Right cardiac atrium (tissue), 5 donors: ENCODE measurements at places on chromosomes 11 and 22.

DNA sequence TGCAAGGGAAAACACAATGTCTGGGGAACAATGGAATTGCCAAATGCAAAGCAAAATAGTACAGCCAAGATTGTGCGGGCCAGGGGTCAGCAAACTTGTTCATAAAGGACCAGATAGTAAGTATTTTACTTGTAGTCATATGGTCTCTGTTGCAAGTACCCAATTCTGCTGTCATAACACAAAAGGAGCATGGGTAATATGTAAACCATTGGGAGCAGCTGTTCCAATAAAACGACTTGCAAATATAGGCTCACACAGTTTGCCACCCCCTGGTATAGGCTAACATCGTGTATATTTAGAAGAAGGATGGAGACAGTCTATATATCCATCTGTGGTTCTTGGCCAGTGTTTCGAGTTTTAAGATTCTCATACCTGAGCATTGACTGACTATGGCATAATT is 15.6 kb downstream of the SDHAF2 start:
- DNase-seq = no peak

- DNase-seq = no peak
Measured at GRCh38 chr11:67581469-67581868, 2.1 kb upstream of the GSTP1 start.

GRCh38 chr22:26481694-26482093 is 1.9 kb downstream of the HPS4 start:
- no peak for DNase-seq

DNA sequence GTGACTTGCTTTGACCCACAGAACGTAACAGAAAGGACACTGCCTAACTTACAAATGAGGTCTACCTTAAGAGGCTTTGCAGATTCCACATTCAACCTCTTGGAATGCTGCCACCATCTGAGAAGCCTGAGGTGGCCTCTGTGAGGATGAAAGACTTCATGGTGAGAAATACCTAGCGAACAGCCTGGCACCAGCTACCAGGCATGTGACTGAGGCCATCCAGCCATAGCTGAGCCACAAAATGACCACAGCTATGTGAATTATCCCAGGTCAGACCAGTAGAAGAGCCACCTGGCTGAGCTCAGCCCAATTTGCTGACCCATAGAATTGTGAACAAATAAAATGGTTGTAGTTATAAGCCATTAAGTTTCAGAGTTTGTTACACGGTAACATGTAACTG is 37.5 kb downstream of the PPARA start:
- DNase-seq = no peak

DNA sequence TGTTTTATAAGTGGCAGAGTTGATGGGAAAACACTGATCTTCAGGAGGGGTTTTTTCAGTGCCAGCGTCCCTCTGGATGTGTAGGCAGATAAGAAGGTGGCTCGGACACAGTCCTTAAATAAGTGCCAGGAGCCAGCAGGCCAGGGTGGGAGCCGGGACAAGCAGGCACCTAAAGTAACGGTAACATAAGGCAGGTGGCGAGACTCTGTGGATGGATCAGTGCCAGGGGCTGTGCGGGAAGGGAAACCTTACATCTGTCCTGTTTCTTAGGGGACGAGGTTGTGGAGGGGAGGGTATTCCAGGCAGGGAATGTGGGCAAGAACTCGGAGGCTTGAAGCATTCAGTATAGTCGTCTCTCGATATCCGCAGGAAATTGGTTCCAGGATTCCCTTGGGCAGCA is 15.9 kb downstream of the BCR start:
- DNase-seq = no peak

- no peak for DNase-seq
Measured at GRCh38 chr11:77053217-77054015, 13.4 kb upstream of the CAPN5 start.

- DNase-seq = no peak
Measured at GRCh38 chr22:24683691-24684090, 80.7 kb downstream of the GGT1 start.

DNA sequence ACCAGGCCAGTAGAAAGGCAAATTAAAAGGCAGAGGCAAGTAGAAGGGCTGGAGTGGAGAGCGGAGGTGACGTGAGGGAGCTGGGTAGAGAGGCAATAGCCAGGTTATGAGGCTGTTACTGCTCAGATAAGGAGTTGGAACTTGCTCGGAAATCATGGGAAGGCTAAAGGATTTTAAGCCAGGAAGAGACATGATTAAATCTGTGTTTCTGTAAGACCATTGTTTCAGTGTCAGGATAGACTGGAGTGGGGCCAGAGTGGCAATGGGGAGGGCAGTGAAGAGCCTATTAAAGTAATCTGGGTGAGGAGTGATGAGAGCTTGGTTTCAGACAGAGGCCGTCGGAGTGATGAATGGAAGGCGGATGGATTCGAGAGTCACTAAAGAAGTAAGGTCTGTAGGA is 39.0 kb downstream of the GRAMD1B start:
- DNase-seq = no peak

DNA sequence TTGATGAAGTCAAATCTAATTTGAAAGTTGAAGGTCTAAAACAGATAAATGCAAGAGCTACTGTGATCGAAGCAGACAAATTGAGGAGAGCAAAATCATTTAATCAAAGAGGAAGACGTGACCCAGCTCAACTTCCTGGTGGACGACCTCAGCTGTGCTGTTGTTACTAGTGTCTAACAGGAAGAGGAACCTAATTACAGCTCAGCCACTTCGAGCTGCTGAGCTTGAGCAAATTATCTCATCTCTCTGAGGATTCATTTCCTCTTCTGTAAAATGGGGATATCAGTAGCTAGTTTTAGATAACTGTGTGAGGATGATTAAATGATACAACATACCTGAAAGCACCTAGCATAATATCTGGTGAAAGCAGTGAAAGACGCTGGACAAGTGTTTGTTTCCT is 48.6 kb upstream of the OLFML1 start:
- DNase-seq = no peak

GRCh38 chr11:120667281-120667680 is 155.7 kb downstream of the GRIK4 start:
- no peak for DNase-seq

GRCh38 chr11:129728581-129728980 is 87.1 kb upstream of the TMEM45B start:
- DNase-seq = no peak

GRCh38 chr22:48192920-48193319 is 1430.5 kb downstream of the TBC1D22A start:
- DNase-seq = no peak

GRCh38 chr11:771617-772204 is 5.6 kb downstream of the GATD1 start:
- no peak for DNase-seq

DNA sequence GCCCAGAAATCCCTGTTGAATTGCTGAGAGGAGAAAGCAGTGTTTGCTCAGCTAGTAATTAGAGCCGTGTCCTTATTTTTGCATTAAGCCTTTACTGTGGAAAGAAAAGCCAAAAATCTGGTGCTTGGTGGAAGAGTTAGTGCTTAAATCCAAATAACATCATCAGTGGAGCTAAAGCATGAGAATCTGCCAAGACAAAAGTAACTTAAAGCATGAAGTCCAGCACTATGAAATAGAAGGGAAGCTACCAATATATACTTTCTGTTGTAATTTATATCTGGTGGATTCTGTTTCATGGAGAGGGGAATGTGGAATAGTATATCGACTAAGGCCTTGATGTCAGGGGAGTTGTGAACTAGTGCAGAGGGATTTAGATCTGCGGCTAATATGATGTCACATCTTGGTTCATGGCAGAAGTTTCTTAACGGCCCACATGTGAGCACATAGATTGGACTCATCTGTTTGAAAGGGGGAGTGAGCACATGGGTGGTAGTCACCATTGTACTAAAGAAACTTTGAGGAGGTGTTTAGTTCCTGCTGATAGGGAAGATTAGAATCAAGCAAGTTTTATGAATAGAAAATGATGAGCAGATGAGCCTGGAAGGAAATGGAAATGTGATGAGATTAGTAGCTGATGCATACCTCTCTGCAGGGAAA is 224.4 kb upstream of the MTNR1B start:
- DNase-seq = no peak

GRCh38 chr11:114059278-114059983 is at the start of gene ZBTB16:
TSS of gene ZBTB16 (plus strand) at chr11:114059711. CDS start at chr11:114063301, 3,590 bp downstream.
- DNase-seq = peak; percentile 97

DNA sequence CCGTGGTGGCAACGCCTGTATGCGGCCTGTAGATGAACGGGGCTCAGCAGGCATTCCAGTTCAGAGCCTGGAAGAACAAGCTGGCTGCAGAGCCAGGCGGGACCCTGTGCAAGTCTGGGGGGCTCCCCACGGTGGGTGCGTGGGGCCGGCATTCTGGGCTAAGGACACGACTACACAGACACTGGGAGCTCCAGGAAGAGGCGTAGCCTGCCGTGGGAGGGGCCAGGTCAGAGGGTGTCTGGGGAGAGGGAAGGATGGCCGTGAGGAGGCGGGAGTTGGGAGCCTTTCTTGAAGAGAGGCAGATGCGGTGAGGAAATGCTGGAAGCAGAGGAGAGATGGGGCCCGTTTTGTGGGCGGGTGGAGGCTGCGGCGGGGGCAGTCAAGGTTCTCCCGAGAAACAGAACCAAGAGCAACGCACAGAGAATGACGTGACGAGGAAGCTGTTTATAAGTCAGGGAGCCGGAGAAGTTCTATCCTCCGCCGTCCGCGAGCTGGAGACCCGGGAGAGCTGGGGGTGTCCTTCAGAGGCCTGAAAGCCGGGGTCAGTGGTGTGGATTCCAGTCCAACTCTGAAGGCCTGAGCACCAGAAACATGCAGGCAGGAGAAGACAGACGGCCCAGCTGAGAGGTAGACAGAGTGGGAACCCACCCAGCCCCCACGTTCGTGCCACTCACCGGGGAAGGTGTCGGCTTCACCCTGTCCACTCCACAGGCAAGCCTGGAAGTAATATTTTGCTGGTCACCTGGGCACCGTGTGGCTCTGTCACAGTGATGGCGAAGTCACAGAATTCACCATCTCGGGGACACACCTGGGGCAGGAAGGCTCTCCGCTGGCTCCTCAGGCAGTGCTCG is 529.6 kb downstream of the BRD1 start:
- DNase-seq = no peak

GRCh38 chr11:111457731-111458368 is 54.3 kb downstream of the BTG4 start:
- peak; percentile 34 for DNase-seq

DNA sequence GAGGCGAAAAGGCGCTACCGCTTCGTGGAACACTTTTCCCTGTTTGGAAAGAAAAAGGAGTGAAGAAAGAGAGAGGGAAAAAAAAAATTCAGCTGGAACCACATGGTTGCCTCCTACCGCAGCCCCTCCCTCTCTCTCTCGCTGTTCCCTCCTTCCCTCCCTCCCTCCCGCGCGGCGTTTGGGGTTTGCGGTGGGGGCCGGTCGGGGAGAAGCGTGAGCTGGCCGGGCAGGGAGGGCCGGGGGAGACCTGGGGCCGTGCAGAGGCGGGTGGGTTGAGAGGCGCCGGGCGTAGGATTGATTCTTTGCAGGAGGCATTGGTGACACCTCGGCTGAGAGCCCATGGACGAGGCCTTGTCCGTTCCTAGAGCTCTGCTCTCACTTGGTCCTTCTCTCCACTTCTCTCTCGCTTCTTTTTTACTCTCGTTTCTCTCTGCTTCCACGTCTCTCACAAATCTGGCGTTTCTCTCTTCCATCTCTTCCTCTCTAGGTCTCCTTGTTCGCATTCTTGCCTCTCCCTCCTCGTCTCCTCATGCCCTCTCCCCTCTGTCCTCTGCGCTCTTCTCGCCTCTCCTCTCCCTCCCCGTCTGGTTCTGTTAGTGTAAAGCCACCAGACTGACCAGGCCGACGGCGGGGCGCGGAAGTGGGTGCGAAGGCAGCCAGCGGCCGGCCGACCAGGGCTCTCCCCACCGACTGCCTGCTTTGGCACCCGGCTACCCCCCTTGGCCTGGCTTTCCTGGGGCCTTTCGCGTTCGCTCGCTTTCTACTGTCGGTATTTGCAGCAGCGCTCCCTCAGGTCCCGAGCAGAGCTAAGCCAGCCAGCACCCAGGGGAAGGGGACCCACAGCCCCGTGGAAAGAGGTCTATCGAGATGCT is at the start of gene CLMP:
Gene CLMP, minus strand, starts transcription at position 61 of the 872 bp plus-strand sequence. CDS start 308 bp downstream, outside the sequence.
- DNase-seq = peak; percentile 69

GRCh38 chr11:71180694-71181470 is 71.5 kb downstream of the SHANK2 start:
- DNase-seq = no peak

- DNase-seq = no peak
Measured at GRCh38 chr11:21132146-21132720, 462.8 kb downstream of the NELL1 start.

GRCh38 chr22:16957781-16958180 is 50.2 kb downstream of the GAB4 start:
- no peak for DNase-seq
